HCT116 (cell line): ENCODE measurements at places on chromosomes 5 and 9.

- DNase-seq, result no peak
Observed at GRCh38 chr5:100855937-100856430, 47.1 kb downstream of the ST8SIA4 start.

- DNase-seq, result no peak
Observed at GRCh38 chr5:53557386-53557785, 3.1 kb upstream of the NDUFS4 start.

GRCh38 chr9:20962536-20963225 is 68.8 kb downstream of the HACD4 start:
- DNase-seq, result no peak

- DNase-seq, result no peak
Observed at GRCh38 chr5:151150471-151151262, 6.9 kb downstream of the ANXA6 start.

DNA sequence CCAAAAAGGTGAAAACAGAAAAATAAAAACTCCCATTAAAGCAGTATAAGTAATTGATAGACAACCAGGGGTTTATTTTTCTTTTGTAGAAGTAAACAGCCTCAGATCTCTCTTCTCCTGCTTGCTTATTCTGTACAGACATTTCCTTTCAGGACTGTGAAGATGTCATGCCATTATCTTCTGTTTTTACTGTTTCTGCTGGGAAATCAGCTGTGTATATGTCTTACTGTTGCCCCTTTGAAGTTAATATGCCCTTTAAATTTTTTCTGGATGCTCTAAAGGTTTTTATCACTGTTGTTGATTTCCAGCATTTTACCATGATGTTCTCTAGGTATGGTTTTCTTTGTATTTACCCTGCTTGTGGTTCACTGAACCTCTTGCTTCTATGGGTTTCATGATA is 199.5 kb downstream of the NXNL2 start:
- DNase-seq, result no peak

DNA sequence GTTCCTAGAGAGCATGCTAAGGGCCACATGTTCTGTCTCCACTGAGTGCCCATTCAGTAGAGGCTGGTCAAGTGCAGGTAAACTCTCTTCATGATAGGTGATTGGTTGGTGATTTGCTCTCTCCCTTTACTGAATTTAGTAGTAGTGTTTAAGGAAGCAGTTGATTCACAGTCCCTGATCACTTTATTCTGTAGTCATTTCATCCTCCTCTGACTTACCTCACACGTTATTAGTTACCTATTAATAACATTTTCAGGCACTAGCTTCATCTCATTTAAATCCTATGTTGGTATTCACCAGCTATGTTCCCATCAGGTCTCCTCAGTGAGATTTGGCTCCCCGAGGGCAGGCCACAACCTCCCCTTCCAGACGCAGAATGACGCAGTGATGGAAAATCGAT is 51.9 kb downstream of the ERAP1 start:
- DNase-seq, result no peak

- no peak for DNase-seq
Observed at GRCh38 chr9:21316860-21317259, 11.7 kb upstream of the IFNA5 start.

GRCh38 chr9:73799446-73799845 is 647.8 kb downstream of the ANXA1 start:
- no peak for DNase-seq

GRCh38 chr9:127132921-127133647 is 10.6 kb upstream of the ANGPTL2 start:
- no peak for DNase-seq

DNA sequence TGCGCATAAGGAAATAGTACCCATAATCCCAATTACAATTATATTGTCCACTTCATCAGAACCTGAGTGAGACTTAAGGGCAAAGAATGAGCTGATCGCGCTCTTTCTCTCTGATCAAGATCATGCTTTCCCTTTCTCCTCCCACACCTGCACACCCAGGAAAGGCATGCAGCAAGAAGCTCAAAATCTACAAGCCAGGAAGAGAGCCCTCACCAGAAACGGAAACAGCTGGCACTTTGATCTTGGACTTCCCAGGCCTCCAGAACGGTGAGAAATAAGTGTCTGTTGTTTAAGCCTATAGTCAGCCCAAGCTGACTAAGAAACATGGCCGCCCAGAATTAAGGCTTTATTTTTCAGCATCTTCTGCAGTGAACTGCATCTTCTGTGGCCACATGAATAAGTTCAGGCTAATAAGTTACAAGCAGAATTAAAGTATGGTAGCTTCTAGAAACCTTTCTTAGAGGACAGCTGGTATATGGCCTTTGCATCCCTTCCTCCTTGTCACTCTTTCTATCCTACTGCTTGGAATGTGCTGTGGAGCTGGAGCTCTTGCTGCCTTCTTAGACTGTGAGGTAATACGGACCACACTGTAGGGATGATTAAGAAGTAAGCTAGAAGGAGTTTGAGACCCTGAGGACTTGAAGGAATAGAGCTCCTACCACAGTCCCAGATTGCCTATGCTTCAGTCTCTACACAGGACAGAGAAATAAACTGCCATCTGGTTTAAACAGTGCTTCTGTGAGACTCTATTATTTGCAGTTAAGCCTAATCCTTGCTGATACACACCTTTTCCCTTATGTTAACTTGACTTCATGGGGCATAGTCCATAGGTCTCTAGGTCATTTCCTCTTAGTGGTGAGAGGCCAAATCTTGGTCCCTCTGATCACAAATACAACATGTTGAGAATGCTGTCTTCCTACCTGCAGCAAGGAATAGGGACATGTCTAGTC is 17.2 kb downstream of the OR2S2 start:
- no peak for DNase-seq

GRCh38 chr5:114243972-114244317 is 117.9 kb upstream of the KCNN2 start:
- no peak for DNase-seq

DNA sequence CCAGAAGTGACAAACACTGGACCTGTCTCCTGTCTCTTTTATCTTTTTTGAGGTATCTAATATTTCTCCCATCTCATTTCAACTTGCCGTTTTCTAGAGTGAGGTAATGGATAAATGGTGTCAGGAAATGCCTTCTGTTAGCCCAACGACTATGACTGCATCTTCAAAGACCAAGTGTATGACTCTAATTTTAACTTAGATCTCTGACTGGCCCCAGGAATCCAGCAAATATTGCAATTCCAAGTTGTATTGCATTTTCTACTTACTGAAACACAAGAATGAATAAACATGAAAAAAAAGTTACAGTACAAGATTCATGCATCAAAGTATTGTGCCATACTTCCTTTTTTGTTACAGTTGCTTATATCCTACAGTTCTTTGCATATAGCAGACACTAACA is 26.3 kb downstream of the SLC28A3 start:
- no peak for DNase-seq

GRCh38 chr5:171149333-171149732 is 159.7 kb upstream of the TLX3 start:
- no peak for DNase-seq

GRCh38 chr5:74332682-74333081 is 307.8 kb downstream of the ENC1 start:
- no peak for DNase-seq

- DNase-seq, result no peak
Observed at GRCh38 chr9:131623655-131624330, 78.5 kb downstream of the PRRT1B start.
